Peyer's patch (tissue), 4 donors: ENCODE measurements at places on chromosomes 4 and X.

DNA sequence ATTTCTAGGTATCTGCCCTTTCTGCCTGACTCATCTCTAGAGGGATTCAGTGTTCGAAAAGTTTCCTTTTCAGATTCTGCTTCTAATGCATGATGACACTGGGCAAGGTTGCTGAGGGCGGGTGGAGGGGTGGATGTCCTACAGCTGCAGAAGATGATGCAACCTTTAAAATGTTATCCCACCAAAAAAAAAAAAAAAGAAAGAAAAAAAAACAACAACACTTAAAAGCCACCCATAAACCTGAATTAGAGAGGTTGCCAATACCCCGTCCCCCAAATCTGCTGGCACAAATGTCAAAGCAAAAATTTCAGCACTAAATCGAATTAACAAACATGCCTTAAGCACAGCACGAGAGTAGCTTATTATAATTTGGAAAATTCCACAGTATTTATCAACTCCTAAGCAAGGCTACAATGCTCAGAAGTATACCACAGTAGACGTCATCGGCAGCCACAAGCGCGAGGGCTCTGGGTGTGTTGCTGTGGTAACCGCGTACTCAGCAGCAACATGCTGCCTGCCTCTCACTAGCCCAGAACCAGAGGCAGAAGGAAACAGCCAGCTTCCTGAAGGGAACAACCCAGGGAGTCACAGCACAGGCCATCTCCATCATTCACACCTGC lies 167.5 kb upstream of the MAP3K15 start:
- H3K4me3 ChIP-seq = no peak overlapping the region
- H3K27ac ChIP-seq = peak overlapping the region; percentile 38
- DNase-seq = peak; percentile 66
- no peaks in the 10 kb centered on the region for H3K36me3 ChIP-seq
- no peaks in the 10 kb centered on the region for H3K27me3 ChIP-seq
- H3K4me1 ChIP-seq = no peaks in the 10 kb centered on the region

DNA sequence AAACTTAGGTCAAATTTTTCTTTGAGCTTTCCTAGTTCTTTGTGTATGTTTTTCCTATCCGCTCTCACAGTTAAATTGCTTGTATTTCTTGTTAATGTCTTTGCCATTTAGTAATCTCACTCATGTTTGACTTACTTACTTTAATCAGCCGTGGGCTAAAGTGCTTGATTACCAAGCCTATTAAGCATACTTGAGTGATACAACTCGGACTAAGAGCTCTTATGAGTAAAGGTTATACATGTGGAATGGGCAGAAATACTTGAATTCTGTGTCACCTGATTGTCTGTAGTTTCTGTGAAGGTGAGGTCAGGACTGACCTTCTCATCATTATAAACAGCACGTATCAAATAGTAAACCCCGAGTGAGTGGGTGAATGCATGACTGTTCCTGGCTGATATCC lies 664.5 kb downstream of the PDHA2 start:
- DNase-seq = no peak
- no peaks in the 10 kb centered on the region for H3K27me3 ChIP-seq

DNA sequence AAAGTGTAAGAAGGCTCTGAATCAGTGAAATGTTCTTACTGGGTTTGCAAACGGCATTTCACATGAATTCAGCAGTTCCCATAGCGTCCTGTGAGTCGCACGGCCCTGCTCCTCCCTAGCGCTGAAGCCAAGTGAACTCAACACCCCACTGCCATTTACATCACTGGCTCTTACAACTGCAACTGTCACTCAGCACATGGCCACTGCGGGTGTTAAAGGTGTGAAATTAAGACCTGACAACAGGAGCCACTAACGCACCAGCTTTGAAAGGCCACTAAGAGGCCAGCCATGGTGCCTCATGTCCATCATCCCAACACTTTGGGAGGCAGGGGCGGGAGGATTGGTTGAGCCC lies 31.7 kb downstream of the RNF212 start:
- no peak overlapping the region for H3K4me3 ChIP-seq
- no peaks in the 10 kb centered on the region for H3K36me3 ChIP-seq
- H3K27ac ChIP-seq = no peak overlapping the region
- no peaks in the 10 kb centered on the region for H3K4me1 ChIP-seq

- H3K27ac ChIP-seq = no peak overlapping the region
- no peaks in the 10 kb centered on the region for H3K4me1 ChIP-seq
- no peaks in the 10 kb centered on the region for H3K27me3 ChIP-seq
- no peak for DNase-seq
Measured at GRCh38 chr4:189092581-189092980, 848.1 kb upstream of the FRG1 start.

DNA sequence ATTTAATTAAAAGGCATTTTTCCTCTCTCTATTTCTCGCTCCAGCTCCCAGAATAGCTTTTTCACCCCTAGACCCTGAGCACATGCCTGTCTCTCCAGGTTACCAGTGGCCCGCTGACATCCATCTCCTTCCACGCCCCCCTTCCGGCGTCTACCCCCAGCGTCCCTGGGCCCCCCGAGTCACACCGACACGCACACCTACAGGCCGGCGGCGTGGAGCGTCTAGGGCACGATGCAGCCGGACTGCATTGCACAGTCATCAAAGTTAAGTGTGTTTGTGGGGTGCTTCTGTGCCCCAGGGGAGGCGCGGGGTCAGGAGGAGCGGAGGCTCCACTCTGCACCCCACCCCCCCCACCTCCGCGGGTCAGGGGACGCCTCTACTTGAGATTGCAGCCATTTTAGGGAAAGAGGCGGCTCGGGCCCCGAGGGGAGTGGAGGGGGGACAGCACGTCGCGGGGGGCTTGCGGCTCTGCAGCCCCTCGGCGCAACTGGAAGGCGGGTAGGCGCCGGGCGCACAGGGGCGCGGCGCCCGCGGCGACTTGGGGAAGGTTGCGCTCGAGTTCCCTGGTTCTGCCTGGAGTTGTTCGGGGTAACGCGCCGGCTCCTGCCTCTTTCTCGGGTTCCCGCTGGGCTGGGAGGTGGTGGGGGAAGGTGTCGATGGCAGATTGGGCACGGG lies 112.7 kb downstream of the DHX15 start:
- peaks cover 5% of the 10 kb centered on the region for H3K27me3 ChIP-seq
- no peaks in the 10 kb centered on the region for H3K36me3 ChIP-seq
- H3K4me1 ChIP-seq = peaks cover 20% of the 10 kb centered on the region
- peak overlapping the region; percentile 25 for H3K27ac ChIP-seq
- peak overlapping the region; percentile 58 for H3K4me3 ChIP-seq
- peak; percentile 52 for DNase-seq

GRCh38 chr4:13548059-13548983 lies 4.0 kb upstream of the NKX3-2 start:
- no peak for DNase-seq
- H3K4me3 ChIP-seq = peak overlapping the region; percentile 56
- no peak overlapping the region for H3K27ac ChIP-seq

DNA sequence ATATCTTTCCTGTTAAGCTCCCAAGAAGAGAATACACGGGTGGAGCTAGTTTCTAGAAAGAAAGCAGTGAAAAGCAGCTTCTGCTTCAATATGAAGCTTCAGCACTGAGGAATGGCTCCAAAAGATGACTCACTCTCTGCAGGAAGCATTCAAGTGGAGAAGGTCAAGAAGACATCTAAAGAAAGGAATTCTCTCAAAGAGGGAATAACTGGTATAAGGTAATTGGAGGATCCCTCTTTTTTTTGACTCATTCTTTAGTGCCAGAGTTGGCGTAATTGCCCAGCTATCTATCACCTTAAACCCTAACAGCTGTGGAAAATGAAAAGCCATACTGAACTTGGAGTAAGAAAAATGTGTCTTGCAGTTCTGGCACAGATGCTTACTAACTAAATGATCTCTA lies 3.5 kb downstream of the EDA2R start:
- no peak overlapping the region for H3K4me3 ChIP-seq
- no peak overlapping the region for H3K27ac ChIP-seq
- no peaks in the 10 kb centered on the region for H3K27me3 ChIP-seq
- H3K36me3 ChIP-seq = no peaks in the 10 kb centered on the region
- no peak for DNase-seq
- H3K4me1 ChIP-seq = no peaks in the 10 kb centered on the region

GRCh38 chr4:127250577-127250976 lies 382.2 kb upstream of the INTU start:
- H3K4me1 ChIP-seq = no peaks in the 10 kb centered on the region
- H3K36me3 ChIP-seq = no peaks in the 10 kb centered on the region
- H3K27ac ChIP-seq = no peak overlapping the region
- H3K27me3 ChIP-seq = no peaks in the 10 kb centered on the region

DNA sequence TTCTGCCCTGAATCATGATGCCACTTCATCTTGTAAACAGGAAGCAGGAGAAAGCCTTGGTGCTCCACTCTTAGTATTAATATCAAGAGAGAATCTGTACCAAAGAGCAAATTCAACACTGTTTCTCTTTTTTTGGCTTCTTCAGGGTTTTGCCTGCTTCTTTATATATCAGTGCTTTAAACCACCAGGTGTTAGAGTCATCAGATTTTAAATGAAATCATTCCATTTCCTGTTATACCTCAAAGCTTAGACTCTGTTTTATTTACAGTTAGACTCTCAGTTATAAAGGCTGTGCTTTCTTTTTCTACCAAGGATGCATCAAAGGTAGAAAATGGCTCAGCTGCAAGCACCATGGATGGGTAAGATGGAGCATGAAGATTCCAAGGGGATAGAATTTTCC lies 350.9 kb downstream of the CAMK2D start:
- DNase-seq = no peak
- H3K4me1 ChIP-seq = no peaks in the 10 kb centered on the region
- H3K27ac ChIP-seq = no peak overlapping the region
- H3K27me3 ChIP-seq = no peaks in the 10 kb centered on the region

GRCh38 chrX:71941776-71942175 lies 31.1 kb downstream of the NHSL2 start:
- H3K27me3 ChIP-seq = no peaks in the 10 kb centered on the region
- no peaks in the 10 kb centered on the region for H3K4me1 ChIP-seq
- H3K4me3 ChIP-seq = no peak overlapping the region
- H3K36me3 ChIP-seq = no peaks in the 10 kb centered on the region
- no peak overlapping the region for H3K27ac ChIP-seq
- no peak for DNase-seq

DNA sequence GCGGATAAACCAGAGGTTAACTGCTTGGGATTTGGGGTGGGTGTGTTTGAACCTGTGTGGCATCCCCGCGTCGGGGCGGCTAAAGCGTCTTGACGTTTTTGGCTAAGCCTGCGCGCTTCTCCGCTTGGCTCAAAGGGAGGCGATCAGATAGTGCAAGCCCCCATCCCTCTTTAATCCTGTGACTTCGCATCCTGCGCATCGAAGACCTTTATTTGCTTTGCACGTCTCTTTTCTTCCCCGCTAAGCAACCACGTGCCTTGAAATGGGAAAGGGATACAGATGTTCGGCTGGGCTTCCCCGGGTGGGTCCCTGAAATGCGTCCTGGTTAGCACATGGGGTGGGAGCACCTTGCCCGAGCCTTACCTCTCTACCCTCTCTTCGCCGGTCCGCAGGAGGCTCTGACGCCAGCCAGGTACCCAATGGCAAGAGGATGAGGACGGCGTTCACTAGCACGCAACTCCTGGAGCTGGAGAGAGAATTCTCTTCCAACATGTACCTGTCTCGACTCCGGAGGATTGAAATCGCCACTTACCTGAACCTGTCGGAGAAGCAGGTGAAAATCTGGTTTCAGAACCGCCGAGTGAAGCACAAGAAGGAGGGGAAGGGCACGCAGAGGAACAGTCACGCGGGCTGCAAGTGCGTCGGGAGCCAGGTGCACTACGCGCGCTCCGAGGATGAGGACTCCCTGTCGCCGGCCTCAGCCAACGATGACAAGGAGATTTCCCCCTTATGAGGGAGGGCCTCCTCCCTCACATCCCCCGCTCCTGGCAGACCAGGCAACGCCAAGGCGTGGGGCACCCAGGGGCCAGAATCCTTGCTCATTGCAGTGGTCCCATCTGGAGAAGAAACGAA lies 1.5 kb downstream of the GSX2 start:
- DNase-seq = no peak
- no peaks in the 10 kb centered on the region for H3K36me3 ChIP-seq
- H3K4me1 ChIP-seq = no peaks in the 10 kb centered on the region
- H3K27ac ChIP-seq = no peak overlapping the region
- peaks cover 40% of the 10 kb centered on the region for H3K27me3 ChIP-seq
- no peak overlapping the region for H3K4me3 ChIP-seq

DNA sequence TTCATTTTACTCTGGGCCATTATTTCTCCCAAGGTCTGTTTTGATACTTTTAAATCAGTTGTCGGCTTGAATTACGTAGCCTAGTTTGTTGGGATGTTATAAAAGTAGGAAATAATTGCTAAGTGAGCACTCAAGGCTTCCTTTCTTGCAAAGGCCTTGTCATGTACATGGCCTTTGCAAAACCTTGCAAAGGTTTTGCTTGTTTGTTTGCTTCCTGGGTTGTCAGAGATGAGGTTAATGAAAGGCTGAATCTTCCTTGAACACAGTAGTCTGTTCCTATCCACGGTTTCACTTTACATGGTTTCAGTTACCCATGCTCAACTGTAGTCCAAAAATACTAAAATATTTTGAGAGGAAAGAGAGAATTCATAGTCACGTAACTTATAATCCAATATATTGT lies 113.5 kb downstream of the NAA11 start:
- H3K27me3 ChIP-seq = no peaks in the 10 kb centered on the region
- DNase-seq = no peak

DNA sequence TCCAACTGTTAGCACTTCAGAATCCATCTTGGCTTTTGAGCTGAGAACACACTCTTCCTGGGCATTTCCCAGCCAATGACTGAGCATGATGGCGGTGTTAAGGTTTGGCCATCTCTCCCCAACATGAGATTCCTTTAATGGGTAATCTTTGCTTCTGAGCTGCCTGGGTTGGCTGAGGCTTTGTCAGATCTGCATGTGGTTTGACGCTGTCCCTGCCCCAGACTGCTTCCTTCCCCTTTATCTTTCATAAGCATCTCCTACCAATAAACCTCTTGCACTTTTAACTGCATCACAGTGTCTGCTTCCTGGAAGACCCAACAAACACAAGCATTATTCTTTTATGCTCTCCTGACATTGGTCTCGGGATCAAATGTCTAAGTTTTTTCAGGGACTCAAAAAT lies 31.5 kb upstream of the DIPK2B start:
- H3K27ac ChIP-seq = no peak overlapping the region
- H3K36me3 ChIP-seq = no peaks in the 10 kb centered on the region
- no peak for DNase-seq
- H3K4me1 ChIP-seq = no peaks in the 10 kb centered on the region
- no peaks in the 10 kb centered on the region for H3K27me3 ChIP-seq

DNA sequence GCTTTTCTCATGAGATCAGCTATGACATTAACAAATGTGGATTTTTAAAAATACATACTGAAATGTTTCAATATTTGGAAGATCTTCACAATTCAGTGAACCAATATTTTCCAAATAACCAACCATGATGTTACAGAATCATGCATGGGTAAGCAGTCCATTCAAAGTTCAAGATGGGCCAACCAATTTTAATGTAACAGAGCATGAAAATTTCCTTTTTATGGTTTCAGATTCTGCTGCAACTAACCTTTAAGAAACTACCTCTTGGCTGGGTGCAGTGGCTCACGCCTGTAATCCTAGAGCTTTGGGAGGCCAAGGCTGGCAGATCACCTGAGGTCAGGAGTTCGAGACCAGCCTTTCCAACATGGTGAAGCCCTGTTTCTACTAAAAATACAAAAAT lies 107.7 kb downstream of the RBM47 start:
- no peak overlapping the region for H3K4me3 ChIP-seq
- peaks cover under 1% of the 10 kb centered on the region for H3K4me1 ChIP-seq
- no peak for DNase-seq
- H3K27ac ChIP-seq = no peak overlapping the region
- no peaks in the 10 kb centered on the region for H3K36me3 ChIP-seq
